ENCODE measurements at places on chromosomes 7 and 10.

GRCh38 chr10:79306644-79307220, 40.5 kb upstream of the PPIF start:
- no peak for DNase-seq

- DNase-seq = peak; percentile 86
These were observed 98.2 kb downstream of the ANLN start for GRCh38 chr7:36487756-36488336.

DNA sequence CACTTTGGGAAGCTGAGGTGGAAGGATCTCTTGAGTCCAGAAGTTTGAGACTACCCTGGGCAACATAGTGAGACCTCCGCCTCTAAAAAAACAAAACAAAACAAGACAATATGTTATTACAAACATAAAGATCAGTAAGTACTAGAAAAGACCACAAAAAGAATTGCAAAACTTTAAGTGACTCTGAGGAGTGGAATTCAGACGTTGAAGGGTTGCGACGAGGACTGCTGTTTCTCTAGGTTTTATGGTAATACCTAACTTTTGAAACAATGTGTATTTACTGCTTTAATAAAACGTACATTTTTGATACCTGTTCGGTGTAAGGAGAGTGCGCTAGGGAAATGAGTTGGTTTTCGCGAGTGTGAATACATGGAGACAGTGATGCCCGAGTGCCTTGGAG, 250.4 kb downstream of the GATA3 start:
- DNase-seq = no peak

GRCh38 chr10:28912017-28912783, 234.9 kb downstream of the BAMBI start:
- DNase-seq = no peak

DNA sequence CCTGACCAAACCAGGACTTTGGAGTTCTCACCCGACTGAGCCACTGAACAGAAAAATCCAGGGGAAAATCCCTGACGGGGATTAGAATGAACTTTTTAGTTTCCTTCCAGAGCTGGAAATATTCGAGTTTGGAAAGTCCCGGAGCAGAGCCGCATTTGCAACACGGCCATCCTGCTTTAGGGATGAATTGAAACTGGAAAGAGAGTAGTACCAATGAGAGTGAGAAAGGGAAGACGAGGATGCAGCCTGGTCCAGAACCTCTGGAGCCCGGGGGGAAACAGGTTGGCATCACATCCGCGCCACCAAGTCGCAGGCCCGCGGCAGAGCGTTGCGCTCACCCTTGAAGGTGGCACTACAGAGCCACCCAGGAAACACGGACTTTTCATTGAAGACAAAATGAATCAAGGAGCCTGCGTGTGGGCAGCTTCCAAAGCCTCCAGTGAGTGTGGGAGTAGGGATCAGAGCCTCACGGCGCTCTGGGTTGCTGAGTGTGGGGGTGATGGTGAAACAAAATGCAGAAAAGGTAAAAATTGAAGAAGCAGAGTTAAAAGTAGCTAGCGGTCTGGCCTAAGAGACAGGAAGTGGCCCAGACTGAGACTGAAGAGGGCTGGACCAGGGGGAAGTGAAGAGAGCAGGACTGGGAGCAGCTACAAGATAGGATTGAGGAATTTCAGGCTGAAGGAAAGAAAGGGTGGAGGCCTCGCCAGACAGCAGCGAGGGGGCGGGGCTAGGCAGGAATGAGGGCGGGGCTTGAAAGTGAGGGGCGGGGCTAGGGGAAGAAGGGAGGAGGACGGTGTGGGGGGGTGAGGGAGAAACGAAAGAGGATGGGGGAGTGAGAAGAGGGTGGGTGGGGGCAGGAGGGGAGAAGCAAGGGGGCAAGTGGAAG, 1.8 kb downstream of the SMURF1 start:
- no peak for DNase-seq

DNA sequence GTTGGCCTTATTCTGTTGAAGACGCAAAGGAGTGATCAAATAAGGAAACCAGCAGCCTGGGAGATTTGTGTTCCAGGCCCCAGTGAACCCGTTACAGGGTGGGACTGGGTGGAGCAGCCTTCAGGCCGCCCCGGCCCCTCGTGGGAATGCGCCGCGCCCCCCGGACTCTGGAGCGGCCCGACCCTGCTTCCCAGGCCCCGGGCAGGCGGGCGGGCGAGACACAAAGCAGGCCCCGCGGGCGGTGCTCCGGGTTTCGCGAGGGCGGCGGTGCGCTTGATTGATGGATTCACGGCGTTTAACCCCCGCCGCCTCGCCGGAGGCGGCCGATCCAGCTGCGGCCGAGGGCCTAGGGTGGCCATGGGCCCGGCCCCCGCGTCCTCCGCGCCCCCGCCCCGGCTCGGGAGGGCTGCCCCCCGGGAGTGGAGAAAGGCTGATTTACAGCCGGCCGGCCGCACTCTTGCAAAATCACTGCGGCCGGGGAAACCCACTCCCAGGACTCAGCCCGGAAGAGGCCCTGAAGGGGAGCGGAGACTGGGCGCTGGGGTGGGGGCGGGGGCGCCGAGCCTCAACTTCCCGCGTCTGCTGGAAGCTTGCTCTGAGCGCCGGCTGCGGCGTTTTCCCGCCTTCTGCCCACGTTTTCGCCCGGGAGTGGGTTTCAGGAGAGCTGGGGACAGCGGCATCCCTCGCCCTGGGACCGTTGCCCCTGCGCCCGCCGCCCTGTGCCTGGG, 299.6 kb upstream of the NFE2L3 start:
- no peak for DNase-seq

GRCh38 chr10:47376522-47377220, 7.4 kb downstream of the ZNF488 start:
- DNase-seq = no peak

DNA sequence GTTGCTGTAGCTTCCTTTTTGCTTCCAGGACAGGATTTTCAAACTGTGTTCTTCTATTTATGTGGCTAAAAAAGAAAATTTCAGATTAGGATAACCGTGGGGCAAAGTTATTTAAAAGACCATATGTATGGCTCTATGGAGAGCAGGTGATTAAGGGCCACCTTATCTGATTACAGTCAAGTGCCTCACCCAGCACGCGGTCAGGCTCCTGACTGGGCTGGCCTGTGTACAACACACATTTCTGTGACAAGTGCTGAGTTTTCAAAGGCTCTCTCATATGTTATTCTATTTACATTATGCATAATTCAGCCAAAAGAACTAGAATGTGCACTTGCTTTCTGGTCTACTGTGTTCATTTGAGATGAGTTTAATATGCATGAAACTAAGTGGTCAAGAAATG, 547.4 kb downstream of the PHTF2 start:
- DNase-seq = no peak

DNA sequence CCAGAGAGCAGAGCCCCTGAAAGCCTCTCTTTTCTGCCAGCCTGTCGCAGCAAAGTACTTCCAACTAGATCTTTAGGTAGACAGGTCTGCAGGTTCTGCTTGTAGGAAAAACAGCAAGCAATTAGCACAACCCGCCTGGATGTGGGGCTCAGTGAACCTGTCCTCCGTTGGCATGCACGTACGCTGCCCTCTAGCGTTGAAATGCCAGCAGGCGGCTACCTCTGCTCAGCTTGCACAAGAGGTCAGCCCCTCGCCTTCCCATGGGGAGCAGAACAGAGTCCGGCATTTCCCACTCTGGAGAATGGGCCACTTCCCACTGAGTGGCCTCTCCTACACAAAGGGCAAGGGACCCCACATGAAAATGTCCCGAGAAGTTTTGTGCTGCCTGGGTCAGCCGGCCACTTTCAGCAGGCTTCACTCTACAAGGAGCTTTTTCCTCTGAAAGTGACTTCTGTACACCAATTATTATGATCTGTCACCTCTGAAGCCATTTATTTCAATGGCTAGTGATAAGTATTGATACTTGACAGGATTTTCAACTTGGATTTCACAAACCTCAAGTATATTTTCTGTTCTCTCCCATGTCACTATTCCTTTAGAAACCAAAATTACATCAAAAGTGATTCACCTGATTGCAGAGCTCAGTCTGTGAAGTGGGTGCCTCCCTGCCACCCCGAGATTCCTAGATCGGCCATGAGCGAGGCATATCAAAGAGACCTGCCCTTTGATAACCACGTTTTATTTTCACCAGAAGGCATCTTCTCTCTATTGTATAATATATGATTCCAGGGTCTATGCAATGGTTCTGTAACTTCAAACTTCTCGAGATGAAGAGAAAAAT, 56.7 kb downstream of the JCAD start:
- DNase-seq = peak; percentile 65

- DNase-seq = no peak
These were observed 148.6 kb downstream of the PPP1R3A start for GRCh38 chr7:113770146-113770738.

- DNase-seq = peak; percentile 67
These were observed 8.2 kb downstream of the TFR2 start for GRCh38 chr7:100632951-100633717.

GRCh38 chr7:76201732-76202665, at the start of gene SRRM3:
SRRM3 (plus strand) TSS chr7:76201896; CDS start chr7:76235067, 33,171 bp downstream.
- DNase-seq = peak; percentile 70

DNA sequence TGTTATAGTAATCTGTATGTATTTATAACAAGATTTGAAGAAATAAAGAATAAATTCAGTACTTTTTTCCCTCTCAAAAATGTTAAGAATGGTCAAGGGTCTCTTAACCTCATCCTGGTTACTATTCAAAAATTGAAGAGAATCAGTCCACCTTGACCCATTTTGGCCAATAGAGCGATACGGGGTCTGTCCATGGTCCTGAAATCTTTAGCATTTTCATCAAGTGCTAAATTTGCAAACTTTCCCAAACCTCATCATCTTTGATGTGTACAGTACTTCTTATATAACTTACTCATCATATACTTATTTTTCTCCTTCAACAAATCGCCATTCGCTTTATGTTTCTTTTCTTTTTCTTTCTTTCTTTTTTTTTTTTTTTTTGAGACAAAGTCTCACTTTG, 23.6 kb downstream of the TMEM178B start:
- DNase-seq = peak; percentile 35

- no peak for DNase-seq
These were observed 57.6 kb downstream of the LRGUK start for GRCh38 chr7:134184767-134185166.

DNA sequence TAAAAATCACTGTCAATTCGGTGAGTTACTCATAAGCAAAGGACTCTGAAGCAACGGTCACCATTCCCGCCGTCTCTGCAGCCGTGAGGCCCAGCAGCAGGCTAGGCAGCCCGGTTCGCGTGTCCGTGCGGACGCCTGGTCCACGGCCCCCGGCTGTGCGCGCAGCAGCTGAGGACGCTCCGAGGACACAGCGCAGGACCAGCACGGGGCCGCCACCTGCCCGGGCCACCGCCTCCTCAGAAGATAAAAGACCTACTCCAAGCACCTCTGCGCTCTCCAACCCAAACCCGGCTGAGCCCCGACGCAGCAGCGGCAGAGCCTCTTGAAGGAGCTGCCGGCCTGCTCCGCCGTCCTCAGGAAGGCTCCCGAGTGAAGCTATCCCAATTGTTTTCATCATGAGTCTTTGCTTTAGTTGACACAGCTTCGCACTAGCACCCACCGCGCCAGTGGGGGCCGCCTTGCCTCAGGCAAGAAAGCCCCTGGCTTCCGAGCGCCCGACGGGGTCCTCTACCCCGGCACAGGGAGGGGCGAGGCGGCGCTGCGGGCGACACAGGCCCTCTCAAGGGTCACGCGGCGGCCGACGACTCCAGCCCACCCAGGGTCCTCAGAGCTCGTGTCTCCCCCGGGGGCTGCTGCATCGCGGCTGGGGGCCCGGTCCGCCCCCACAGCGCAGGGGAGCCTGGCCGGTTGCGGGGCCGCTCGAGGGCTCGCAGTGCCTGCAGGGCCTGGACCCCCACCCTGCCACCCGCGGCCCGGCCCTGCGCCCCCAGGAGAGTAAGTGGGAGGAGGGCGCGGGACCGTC, 16.9 kb upstream of the GPR146 start:
- DNase-seq = peak; percentile 14

DNA sequence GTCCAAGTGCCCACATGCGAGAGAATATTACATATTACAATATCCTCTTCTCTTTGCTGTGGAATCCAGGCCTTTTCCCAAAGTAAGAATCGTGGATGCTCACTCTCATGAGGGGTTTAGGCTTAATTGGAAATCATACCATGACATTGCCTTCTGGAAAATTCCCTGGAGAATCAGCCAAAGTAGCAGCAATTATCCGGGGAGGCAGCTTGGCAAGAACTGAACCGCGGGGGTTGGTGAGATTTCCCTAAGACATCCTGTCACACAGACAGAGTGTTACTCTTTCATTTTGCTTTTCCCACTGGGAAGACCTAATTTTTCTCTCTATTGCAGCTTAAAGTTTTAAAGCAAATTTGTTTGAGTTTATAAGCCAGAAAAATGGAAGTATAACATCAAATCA, 463.6 kb upstream of the DPP6 start:
- DNase-seq = no peak

- DNase-seq = no peak
These were observed 95.9 kb upstream of the CCDC71L start for GRCh38 chr7:106756884-106757283.

- DNase-seq = no peak
These were observed 588.0 kb downstream of the CALN1 start for GRCh38 chr7:71824006-71824760.

GRCh38 chr10:127928021-127928806, 21.3 kb downstream of the PTPRE start:
- no peak for DNase-seq

DNA sequence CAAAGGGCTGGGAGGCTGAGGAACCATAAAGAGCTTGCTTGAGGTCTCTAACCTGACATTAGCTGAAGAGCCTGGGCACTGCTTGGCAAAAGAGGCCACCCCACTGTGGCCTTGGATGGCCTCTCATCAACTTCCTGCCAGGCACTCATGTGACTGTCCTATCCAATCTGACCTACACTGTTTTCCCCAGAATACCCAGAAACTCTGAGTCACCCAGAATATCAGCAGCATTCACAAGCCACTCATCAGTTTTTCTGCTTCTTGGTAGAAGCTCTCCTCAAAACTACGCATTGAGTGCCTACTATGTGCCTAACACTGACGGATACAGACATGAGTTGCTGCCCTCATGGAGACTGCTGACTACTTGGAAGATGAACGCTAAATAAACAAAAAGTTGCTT, 4.1 kb upstream of the NT5C2 start:
- DNase-seq = peak; percentile 98

DNA sequence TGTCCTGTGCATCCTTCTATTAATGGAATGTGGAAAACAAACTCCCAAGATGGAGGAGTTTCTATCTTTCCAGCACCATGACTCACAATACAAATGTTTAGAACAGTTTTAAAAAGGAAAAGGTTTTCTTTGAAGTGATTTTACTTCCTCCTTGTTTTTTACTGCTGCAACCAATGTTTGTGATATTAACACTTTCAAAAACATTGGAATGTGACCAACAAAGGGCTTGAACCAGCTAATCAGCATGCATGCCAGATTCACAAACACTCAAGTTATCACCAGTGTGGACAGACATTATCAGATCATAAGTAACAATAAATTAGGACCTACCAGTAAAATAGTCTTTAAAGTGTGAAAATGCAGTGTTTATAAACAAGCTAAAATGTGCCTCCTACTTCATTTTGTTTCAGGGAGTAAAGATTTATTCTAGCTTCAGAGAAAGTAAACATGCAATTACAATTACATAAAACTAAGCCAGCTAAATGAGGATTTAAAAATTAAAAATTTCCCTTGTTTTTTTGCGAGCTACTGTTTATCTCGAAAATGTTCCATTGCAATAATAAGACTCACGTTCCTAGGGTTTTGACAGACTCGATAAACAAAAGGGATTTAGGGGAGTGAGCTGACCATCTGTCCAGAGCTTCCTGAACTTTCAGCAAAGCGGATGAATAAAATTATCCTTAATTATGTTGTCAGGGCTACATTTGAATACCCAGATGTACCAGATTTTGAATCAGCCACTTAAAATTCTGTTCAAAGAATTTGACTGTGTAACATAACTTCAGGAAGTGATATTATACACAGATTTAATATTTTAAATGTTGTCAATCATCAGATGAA, 29.8 kb downstream of the CPVL start:
- DNase-seq = no peak

- no peak for DNase-seq
These were observed 717.0 kb upstream of the MBL2 start for GRCh38 chr10:53489335-53490182.
